ENCODE measurements at places on chromosomes 1 and 21.

GRCh38 chr21:42582787-42583476 is 69.3 kb downstream of the SLC37A1 start:
- no peak for DNase-seq

DNA sequence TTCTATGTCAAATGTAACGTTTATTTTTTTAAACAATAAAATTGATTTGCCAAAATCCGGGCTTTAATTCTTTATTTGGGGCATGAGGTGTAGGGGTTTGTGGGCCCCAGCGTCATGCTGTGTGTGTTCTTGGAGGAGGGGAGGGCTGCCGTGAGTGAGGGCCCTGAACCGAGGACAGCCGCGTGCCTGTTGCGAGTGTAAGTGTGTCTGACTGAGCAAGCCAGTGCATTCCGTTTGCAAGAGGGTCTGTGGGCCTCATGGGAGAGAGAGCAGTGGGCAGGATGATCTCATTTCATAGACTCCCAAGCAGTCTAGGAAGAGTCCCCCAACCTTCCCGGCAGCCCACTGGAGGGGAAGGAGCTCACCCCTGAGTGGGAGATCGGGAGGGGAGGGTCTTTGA is 21.4 kb upstream of the SPSB1 start:
- DNase-seq = peak; percentile 43

DNA sequence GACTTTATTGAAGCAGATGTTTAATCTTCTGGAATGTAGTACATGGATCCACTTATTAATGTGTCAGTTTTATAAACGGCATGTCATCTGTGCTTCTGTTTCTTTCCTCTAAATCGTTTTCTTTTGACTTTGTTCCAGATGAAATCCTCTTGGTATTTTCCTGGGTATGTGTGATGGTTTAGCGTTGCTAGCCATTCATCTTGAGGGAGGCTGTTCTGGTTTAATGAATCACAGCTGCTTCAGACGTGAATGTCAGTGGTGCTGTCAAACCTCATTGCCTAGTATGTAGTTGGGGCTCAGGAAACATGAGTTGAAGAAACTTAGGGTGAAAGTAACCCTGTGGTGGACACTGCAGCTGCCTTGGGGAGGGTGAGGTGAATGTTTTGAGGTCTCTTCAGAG is 33.2 kb downstream of the KCNK1 start:
- DNase-seq = no peak

GRCh38 chr1:110135246-110135645 is 15.0 kb upstream of the SLC6A17 start:
- no peak for DNase-seq

DNA sequence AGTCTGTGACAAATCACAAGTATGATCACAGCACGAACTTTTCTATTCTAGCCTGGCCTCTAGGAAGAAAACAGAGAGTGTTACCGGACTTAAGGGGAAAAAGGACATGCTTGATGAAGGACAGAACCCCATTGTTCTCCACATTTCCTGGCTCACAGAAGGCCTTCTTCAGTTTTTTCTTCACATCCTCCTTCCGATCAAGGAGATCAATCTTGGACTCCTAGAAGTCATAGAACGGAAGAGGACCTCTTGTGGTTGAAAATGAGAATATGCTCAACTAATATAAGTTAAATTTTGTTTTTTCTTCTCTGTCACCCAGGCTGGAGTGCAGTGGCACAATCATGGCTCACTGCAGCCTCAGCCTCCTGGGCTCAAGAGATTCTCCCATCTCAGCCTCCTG is 30.3 kb downstream of the YARS1 start:
- DNase-seq = peak; percentile 49

DNA sequence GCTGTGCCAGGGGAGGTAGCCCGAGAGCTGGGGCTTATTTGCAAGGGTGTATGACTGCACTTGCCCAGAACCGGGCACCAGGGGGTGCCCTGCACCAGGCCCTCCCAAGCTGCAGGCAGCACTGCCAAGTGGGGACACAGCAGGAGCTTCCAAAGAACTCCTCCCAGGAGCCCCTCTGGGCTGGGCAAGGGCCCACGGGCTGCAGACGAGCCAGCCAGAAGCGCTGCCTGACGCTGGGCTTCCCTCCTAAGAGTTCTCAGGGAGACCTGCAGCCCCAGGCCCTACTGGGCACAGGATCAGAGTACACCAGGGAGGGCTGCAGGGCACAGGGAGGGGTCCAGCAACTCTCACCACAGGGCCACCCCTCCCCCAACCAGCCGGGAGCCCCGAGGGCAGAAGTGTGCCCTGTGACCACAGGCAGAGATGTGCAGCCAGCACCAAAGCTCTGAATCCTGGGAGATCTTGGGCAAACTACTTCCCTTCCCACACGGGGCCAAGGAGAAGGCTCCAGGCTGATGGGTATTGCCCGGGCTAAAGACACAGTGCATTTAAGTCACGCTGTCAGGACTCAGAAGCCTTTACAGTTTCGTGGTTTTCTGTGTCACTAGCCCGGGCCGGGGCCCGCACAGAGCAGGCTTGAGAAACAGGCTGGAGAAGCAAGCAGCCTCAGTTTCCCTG is 63.4 kb downstream of the KCNAB2 start:
- peak; percentile 21 for DNase-seq

DNA sequence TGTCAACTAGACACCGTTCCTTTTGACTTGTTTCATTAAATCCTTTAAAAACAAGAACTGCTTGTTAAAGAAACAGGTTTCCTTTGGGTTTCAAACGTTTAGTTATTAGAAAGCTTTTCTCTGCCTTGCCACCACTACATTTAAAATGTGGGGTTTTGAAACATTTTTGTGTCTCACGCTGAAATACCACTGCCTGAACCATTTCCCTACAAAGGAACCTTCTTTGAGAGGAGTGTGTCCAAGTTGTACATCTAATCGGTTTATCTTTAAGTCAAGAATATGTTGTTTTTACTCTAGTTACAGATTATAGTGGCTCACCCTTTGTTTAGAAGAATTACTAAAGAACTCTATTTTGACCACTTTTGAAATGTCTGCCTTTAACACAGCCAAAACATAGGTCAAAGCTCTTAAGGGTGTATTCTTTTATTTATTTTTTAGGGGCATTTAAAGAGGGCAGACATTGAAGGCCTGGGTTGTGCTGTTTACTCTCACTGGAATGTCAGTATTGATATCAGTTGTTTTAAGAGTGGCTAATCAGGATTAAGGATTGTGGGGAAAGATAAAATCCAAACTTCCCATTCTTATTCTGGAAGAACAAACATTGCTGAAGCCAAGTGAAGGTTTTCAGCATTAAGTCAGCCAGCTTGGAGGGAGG is 143.4 kb downstream of the GALNT2 start:
- peak; percentile 63 for DNase-seq

GRCh38 chr1:2316451-2316961 is 74.8 kb downstream of the MORN1 start:
- no peak for DNase-seq

DNA sequence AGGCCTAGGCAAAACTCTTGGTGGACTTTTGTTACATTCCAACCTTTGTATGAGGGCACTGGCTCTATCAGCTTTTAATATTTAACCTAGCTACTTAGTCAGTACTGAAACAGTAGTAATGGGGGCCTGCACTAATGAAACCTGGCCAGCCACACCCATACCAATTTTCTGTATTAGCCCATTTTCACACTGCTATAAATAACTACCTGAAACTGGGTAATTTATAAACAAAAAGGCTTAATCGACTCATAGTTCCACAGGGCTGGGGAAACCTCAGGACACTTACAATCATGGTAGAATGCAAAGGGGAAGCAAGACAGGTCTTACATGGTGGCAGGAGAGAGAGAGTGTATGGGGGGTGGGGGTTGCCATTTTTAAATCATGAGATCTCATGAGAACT is 245.7 kb upstream of the RGS18 start:
- no peak for DNase-seq

DNA sequence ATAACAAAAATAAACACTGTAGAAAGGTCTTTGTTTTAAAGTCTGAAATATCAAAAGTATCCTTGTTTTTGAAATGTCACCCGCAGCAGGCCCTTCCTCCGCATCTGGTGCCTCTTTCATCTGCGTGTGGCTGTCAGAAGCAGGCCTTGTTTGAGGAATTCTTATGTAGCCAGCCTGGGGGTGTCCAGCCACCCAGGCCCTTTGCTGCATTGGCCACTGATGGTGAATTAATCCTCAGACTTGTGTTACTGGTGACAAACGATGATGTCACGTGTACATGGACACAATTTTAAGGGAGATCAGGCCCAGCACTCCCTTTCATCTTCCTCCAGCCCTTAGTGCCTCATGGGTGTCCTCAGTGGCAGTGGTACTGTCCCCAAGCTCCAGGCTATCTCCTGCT is 208.0 kb upstream of the GALNT2 start:
- DNase-seq = no peak

DNA sequence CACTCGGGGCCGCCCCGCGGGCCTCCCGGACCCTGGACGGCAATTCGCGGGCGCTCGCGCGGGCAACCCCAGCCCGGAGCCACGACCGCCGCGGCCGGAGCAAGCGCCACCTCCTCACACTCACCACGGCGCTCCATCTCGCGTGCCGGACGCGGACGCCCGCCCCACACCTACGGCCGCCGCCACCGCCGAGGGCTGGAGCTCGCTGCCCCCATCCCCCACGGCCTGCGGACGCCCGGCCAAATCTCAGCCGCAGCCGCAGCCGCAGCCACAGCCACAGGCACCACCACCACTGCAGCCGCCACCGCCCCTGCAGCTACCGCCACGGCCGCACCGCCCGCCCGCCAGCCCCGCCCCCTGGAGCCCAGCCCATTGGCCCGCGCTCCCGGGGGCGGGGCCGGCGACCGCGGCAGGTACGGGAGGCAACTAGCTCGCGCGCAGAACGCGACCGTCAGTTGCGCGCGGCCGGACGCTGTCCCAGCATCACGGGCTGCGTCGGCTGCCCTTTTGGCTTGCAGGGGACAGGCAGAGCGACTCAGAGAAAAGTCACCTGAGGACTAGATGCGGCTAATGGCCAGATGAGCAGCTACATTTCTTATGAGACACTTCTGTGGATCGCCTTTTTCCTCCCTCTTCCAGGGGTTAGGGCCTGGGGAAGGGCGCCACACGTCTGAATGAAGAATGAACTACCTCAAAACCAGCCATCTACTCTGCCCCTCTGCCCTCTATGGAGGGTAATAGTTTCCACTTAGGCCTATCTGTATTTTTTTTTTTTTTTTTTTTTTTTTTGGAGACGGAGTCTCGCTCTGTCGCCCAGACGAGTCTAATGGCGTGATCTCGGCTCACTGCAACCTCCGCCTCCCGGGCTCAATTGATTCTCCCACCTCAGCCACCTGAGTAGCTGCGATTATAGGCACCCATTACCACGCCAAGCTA is at the start of gene ARHGAP29:
TSS of gene ARHGAP29 (minus strand) at position 294 of the 936 bp plus-strand sequence. CDS start 5,973 bp downstream, outside the sequence.
- DNase-seq = peak; percentile 78

DNA sequence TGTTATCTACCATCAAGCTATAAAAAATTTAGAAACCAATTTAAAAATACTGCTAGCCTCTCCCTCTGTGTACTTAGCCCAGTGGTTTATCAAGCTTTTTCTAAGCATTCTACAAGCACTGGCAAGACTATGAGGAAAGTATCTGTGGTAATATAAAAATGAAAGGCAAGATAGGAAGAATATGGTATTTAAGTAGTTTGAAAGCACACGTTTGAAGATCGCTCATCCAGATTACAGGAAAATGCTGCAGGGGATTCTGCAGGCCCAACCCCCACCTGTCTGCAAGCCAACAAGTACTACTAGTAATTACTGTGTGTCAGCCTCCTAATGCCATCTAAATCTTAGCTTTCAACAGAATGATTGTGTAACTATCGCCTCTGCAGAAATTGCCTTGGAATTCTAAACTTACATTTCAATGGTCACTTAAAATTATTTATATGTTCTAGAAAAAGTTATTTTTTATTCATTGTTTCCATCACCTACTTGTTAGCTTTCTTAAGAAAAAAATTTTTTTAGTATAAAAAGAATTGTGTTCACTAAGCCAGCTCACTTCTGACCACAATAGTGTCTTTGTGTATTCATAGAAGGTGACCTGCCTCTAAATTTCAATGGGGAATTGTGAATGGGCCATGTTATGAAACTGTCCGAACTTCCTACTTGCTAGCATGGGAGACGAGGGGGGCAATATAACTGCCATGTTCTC is 8.5 kb downstream of the ERRFI1 start:
- no peak for DNase-seq

DNA sequence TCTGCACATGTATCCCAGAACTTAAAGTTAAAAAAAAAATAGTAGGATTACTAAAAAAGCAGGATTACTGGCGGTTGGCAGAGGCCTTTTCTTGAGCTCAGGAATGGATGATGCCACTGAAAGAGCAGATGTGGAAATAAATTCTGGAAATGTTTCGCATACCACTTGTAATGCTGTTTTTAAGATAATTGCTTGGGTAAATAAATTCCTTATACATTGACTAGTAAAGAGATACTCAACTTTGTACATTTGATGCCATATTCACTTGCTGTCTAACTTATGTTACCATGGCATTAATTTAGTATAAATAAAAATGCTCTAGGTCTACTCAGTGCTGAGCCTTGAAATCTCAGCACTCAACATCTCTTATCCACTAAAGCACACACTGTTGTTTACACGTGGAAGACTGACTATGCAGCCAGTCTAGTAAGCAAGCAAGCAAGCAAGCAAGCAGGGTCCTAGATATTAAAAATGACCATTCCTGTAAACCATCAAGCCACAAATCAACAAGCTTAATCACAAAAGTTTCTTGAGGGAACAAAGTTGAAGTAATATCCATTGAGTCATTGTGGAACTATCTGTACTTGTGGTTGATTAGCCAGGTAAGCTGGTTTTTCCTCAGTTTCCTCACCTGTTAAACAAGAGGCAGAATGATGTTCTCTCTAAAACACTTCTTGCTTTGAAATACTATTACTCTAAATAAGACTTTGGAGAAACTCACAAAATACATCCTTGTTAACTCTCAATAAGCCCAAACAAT is 1.7 kb upstream of the RASAL2 start:
- peak; percentile 87 for DNase-seq

DNA sequence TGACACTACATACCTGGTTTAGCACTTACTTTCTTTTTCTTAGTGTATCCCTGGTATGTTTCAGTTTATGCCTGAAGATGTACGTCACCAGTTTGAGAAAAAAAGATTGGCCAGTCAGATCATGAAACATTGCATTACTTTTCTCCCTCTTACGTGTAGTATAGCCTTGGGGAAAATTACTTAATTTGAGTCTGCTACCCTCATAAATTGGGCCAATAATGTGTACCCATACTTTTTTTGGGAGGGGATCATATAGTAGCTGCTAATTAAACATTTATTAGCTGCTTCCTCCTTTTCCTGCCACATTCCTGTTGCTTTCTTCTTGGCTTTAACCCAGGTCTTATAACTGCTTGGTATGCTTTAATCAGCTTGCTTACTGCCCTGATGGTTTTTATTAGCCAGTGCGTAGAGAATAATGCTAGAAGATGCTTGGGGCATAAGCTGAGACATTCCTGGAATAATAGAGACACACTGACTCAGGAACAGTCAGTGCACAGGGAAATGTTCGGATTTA is 32.1 kb downstream of the RABGAP1L start:
- peak; percentile 75 for DNase-seq

- DNase-seq = no peak
These were observed 166.9 kb upstream of the C1orf21 start for GRCh38 chr1:184219883-184220282.

- DNase-seq = no peak
These were observed 64.1 kb downstream of the WDR4 start for GRCh38 chr21:42815217-42815616.
